ENCODE measurements at places on chromosomes 7 and 10.

DNA sequence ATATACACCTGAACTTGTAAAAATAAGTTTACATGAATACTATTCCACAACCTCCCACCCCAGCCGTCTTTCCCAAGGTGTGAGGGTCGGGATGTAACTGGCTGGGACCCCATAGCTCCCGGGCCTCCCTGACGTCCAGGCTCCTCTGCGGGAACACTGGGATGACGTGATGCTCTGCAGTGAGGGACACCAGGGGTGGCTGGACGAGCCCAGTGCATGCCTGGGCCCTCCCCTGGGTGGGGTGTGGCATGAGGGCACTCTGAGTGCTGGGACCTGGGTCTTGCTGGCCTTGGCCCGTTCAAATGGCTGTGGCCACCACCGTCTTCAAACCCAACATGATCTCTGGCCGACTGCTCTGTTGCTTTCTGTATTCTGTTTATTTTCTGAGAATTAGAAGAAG is 182.4 kb downstream of the DNAJB6 start:
- DNase-seq, result no peak

DNA sequence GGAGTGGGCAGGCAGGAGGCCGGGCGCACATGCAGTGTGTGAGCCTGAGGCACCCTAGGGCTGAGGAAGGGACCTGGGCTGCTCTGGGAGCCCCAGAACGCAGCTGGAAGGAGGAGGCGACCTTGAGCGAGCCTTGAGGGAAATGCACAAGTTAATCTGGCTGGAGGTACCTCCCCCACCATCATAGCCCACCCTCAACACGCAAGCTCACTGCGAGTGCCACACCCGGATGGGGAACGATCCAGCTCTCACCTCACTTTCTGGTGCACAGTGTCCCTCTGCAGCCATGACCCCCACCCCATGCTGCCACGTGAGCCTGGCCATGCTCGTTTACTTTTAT is 162.4 kb upstream of the PPP2R2D start:
- no peak for DNase-seq

- DNase-seq, result no peak
Measured at GRCh38 chr10:115084277-115084850, 8.8 kb upstream of the ATRNL1 start.

- DNase-seq, result no peak
Measured at GRCh38 chr7:118478236-118478635, 253.7 kb downstream of the ANKRD7 start.

- DNase-seq, result no peak
Measured at GRCh38 chr7:132311733-132312132, 264.5 kb downstream of the PLXNA4 start.

- no peak for DNase-seq
Measured at GRCh38 chr7:108592646-108593201, 23.1 kb downstream of the DNAJB9 start.

GRCh38 chr7:66330961-66331360 is 125.8 kb downstream of the TPST1 start:
- no peak for DNase-seq

DNA sequence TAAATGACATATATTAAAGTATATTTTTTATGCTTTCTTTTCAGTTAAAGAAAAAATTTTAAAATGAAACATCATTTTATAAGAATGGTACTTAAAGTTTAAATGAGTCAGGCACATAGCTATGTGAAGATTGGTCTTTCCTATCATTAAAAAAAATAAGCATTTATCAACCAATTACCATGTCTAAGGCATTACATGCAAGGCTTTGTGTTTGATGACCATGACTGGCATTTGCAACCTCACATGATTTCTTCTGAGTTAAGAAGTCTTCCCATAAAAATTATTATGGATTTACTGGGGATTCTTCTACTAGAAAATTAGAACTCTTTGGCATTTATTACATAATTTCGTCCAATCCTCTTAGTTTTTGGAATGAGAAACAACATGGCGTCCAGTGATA is 776.1 kb downstream of the MAGI2 start:
- DNase-seq, result no peak

DNA sequence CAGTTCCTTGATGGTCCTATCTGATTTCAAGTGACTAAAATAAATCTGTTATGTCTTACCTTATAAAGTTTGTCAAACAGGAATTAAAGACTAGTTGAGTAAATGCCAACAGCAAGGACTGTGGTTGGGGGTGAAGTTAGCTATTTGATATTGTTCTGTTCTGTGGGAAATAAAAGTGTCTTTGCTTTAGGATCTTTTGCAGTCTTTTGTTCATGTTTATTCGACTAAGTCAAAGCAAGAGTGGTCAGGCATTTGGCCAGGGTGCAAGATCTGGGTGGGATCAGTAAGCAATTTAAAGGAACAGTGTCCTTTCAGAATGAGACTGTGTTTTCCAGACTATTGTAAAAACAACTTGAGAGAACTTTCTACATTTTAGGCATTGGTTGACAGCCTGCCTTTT is at the start of gene COL28A1:
Gene COL28A1, minus strand, starts transcription at position 183 of the 400 bp plus-strand sequence. CDS start 2,998 bp downstream, outside the sequence.
- DNase-seq, result no peak

DNA sequence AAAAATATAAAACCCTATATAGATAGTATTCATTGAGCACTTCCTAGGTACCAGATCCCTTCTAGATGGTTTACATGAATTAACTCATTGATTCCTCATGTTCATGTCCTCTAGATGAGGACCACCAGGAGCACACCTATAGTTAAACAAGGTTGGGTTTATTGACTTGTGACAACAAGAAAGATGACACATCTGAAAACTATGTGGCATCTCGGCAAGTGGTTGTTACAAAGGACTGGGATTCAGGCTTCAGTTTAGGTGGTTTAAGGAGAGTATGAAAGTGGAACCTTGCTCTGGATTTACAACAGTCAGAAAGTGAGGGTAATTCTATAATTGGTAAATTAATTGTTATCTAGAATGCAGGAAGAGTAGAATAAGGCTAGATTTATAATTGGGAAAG is 99.0 kb upstream of the PHF14 start:
- DNase-seq, result no peak

- no peak for DNase-seq
Measured at GRCh38 chr7:151744656-151745638, 132.0 kb downstream of the PRKAG2 start.

DNA sequence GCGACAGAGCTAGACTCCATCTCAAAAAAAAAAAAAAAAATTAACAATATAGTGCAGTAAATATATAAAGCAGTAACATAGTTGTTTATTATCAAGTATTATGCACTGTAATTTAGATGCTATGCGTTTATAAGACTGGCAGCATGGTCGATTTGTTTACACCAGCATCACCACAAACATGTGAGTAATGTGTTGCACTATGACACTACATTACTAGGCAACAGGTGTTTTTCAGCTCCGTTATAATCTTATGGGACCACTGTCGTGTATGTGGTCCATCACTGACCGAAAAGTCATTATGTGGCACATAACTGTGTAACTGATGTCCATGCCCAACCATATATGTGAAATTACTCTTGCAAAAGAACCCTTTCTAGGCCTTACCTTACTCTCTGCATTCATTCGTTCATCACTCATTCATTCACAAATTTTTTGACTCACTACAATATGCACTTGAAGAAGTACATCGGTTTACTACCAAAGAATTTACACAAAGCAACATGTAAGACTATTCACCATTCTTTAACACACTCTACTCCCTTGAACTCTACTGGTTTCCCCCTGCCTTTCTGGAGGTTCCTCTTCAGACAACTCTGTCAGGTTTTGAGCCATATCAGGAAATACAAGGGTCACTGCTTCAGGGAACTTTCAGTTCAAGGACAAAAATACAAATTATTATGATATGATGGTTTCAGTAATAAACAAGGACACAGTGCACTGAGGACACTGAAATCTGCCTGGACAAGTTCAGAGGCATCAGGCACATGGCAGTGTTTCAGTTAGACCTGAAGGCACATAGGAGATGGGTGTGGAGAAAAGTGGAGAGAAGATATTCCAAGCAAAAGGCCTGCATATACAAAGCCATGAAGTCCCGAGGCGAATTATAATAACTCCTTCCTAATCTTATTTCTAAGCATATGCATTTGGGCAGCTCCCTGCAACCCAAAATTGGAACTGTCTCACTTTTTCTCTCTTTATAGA is 17.4 kb downstream of the ITGB1 start:
- no peak for DNase-seq

GRCh38 chr10:125054669-125055268 is 105.6 kb downstream of the CTBP2 start:
- no peak for DNase-seq

DNA sequence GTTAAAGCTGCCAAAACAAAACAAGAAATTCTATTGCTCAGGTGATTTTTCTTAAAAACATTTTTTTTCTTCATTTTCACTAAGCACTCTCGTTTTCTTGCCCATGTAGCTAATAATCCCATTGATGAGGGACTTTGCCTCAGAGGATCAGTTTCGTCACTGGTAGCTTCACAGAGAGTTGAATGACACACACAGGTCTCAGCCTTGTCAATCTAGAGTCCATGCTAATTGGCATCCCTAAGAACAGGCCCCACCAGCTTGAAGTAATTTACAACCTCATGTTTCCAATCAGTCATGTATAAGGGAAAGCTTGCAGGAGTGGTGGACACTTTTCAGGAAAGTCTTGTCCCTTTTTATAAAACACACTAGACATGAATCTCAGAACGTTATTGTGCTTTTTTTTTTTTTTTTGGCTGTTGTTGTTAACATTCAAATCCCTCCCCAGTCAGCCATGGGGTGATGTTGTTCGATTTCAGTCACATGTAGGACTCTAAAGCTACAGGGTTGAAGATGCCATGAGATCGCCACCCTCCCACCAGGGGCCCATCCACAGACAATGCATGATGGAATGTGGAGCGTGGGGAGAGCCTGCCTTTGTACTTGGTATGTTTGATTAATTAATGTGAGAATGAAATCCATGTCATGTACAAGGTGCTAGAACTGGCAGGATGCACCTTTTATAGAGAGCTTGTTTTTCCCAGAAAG is 232.4 kb upstream of the FZD8 start:
- no peak for DNase-seq

DNA sequence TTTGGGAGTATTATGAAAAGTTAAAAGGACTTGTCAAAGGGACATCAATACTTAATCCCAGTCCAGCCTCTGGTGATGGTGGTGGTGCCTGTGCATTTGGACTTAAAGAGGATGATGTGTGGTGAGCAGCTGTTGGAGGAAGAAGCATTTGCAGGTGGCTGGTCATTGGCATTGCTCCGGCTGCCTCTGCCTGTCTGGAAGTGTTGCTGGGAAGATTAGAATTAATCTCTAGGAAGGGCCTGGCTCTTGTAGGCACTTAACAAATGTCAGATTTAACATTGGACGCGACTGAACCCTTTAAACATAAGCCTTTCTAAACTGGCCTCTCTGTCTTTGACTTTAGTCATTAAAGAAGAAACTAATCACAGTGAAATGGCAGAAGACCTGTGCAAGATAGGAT is 58.8 kb downstream of the FIGNL1 start:
- no peak for DNase-seq

GRCh38 chr7:21154614-21155013 is 273.3 kb upstream of the SP4 start:
- no peak for DNase-seq

DNA sequence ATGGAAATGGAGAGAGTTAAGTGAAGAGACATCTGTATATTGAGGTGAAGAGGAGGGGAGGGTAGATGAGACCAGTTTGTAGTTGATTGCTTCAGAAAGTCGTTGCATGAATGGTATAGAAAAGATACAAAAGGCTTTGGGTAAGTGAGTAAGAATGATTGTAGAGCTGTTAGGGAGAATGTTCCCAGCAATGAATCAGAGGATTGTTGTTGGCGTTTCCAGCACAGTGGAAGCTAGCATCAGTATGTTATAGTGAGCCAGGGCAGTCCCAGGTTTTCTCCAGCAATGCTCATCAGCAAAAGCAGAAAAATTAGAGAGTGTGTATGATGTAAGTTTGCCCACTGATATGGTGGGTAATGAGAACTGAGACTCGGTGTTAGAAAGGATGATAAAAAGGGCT is 15.4 kb upstream of the CDK6 start:
- no peak for DNase-seq

- DNase-seq, result no peak
Measured at GRCh38 chr7:103712991-103713778, 267.2 kb upstream of the SLC26A5 start.

DNA sequence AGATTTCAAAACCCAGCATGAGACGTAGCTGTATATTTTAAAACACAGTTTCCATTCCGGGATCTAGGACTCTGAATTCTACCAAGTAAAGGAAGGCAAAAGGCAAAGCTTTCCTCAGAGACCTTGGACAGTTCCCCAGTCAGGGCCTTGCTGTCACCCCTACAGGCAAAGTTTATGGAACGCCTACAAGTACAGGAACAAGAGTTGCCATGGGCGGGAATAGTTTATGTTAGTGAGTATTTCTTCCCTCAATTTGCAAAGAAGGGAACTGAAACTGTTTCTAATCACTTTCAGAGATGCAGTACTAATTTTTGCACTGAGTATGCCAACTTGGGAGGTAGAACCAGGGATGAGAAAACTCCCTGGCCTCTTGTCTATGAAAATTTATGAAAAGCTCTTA is 68.2 kb upstream of the LRGUK start:
- no peak for DNase-seq

DNA sequence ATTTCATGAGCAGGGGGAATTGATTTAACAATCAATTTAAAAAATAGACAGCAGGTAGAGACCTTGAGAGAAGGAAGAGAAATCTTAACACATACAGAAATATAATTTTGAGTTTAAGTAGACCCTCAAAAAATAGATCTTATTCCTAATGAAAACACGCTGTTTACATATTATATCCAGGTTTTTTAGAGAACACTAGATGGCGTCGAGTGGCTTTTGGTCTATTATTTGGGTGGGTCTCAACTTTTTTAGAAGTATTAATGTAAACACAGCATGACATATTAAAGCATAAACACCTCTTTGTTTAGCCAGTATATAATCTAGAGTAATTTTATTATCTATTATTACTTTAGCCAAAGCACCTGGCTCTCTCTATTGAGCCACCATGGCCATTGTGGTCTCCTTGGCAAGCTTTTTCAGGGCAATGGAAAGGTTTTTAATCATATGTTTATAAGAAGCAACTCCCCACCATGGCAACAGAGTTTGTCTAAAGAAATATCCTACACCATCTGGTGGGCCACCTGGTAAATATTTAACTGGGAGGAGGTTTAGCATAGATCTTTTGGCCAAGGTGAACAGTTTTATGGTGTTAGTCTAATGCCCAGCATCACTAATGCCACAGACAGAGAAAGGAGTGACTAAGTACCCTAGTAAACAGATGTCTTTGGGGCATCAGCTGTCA is 59.7 kb upstream of the PRSS1 start:
- DNase-seq, result no peak

GRCh38 chr10:17756557-17757217 is 4.7 kb downstream of the TMEM236 start:
- DNase-seq, result no peak

- no peak for DNase-seq
Measured at GRCh38 chr7:39248041-39248691, 270.5 kb downstream of the POU6F2 start.
